ENCODE measurements at places on chromosomes 12 and 14.
A peak's percentile ranks its signal among the peaks of the same experiment; 100 is the strongest.

- peak; percentile 32 for ATAC-seq
Measured at GRCh38 chr14:91509878-91510170, 286 bp downstream of the PPP4R3A start.

GRCh38 chr12:44582521-44582920 lies 293.6 kb downstream of the NELL2 start:
- ATAC-seq: no peak

- ATAC-seq: no peak
Measured at GRCh38 chr12:114628199-114628598, 55.8 kb downstream of the TBX3 start.

GRCh38 chr12:47982311-47982710 lies 18.9 kb downstream of the TMEM106C start:
- ATAC-seq: no peak

DNA sequence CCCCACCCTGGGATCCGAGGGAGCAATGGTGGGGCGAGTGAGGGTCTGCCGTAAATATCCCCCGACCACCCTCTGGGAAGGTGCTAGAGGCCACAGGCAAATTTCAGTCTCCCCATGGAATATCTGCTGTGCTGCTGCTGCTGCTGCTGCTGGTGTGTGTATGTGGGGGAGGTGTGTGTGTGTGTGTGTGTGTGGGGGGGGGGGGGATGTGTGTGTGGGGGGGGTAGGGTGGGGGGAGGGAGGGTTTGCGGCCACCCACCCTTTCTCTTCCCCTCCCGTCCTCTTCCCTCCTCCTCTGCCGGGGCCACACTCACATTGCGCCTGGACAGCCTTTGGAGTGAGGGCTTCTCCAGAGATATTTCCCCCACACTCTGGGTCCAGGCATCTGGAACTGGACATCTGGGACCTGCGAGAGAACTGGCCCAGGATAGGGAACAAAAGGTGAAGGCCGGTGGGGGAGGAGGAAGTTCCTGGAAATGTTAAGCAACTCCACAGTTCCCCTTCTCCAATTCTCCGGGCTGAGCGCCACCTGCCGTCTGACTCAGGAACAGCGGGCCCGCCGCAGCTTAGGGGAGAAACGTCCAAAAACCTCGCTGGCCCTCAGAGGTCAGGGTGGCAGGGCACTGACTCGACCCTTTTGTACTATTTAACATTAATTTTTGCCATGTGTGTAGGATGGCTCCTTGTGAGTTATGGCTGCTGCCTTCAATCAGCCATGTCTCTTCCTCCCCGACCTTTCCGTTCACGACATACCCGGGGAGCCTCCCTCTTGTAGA lies at the start of gene C1RL:
C1RL (minus strand) TSS at position 419 of the 776 bp plus-strand sequence; CDS start at position 385, 34 bp downstream.
- peak; percentile 30 for ATAC-seq

DNA sequence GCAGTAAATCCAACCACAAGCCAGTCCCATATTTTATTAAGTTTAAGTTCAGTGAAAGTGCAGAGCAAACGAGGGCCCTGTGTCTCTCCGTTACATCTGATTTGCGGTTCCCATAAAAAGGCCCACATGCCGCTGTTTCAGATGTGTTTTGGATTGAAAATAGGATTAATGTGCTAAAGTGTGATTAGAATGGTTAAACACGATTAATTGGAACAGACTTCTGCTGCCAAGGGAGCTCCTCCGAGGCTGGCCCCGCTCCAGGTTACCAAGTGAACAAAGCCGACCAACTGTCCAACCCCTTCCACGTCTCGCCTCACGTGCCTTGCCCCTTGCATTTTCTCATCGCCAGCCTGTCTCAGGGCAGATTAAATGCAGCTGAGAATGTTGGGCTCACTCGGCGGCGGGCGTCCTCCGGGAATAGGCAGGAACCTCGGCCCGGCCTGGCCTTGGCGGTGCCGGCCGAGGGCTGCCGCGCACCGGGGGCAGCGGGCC lies 166.5 kb upstream of the GSC start:
- no peak for ATAC-seq
